ENCODE measurements at places on chromosomes 4 and X. TPM values are rescaled to one million over a fixed set of nuclear protein-coding genes. Genes with fewer than 3 reads are reported as not detected.

DNA sequence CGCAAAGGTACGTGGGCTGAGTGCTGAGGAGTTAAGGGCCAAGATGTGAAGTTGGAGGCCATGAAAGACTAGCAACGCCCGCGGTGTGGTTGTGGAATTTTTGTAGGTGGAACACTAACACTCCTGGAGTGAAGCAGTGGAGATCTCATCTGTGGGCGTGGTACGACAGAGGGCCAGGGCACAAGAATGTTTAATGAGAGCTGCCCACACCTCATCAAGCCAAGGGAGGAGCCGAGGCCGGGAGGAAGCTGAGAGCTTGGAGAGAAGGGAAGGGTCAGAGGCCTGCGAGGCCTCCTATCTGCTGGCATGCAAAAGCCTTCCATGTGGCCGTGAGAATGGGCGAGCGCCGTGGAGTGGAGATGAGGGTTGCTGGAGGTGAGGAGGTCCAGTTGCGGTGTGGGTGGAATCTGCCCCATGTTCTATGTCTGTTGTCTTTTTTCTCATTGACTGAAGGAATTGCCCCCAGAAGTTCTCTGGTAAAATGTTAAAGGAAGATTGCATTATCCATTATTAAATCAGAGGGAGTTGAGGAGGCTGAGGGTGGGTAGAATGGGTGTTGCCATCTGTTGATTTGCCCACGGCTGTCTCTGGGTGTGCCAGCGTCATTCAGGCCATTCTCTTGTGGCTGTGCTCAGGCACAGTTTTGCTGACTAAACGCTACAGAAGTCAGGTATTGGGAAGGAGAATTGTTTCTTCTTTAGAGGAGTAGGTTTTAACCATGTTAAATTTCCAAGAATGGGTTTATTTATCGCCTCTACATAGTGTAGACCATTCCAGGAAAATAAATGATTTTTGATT lies 19.8 kb downstream of the SNX25 start:
- no peak overlapping the region for H3K4me3 ChIP-seq
- no peaks in the 10 kb centered on the region for H3K36me3 ChIP-seq
- H3K27me3 ChIP-seq: no peaks in the 10 kb centered on the region
- no peaks in the 10 kb centered on the region for H3K4me1 ChIP-seq

DNA sequence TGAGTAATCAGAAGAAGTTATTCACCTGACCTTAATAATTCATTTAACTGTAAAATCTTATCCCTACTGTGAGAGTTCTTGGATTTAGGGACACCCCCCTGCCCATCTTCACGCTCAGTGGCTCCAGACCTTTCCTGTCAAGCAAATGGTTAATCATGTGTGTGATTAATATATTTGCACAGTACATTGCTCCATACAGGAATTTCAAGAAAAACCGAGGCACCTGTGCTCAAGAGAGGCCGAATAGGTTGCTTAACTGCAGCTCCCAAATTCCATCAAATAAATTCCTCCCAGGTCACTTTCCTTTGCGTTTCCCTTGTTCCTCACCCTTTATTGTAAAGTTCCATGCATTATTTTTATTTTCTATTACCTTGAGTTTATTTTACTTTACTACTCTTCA lies 119.5 kb downstream of the STOX2 start:
- no peak for DNase-seq
- no peaks in the 10 kb centered on the region for H3K36me3 ChIP-seq
- no peak overlapping the region for H3K4me3 ChIP-seq
- peaks cover 12% of the 10 kb centered on the region for H3K4me1 ChIP-seq
- H3K27ac ChIP-seq: no peak overlapping the region
- peaks cover 3% of the 10 kb centered on the region for H3K27me3 ChIP-seq

DNA sequence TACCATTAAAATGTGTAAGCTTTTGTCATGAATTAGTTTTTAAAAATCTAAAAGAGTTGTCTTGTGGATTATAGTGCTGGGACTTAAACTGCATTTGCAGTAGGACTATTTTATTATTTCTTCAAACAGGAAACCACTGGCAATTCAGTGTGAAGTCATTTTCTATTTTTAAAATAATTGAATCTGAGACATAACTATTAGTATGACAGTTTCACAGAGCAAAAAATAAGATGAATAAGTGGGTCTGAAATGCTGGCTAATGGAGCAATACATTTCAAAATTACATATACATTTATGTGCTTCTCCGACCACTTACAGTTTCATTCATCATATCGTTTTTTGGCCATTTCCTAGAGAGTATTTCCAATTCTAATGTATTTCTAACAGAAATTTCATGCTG lies 75.3 kb upstream of the RAPGEF2 start:
- H3K27ac ChIP-seq: no peak overlapping the region
- no peaks in the 10 kb centered on the region for H3K4me1 ChIP-seq
- no peak for DNase-seq
- no peaks in the 10 kb centered on the region for H3K36me3 ChIP-seq

GRCh38 chrX:15350329-15350996 lies 15.1 kb upstream of the PIGA start:
- no peak overlapping the region for H3K4me3 ChIP-seq
- H3K36me3 ChIP-seq: no peaks in the 10 kb centered on the region
- no peak overlapping the region for H3K27ac ChIP-seq
- H3K27me3 ChIP-seq: no peaks in the 10 kb centered on the region
- H3K4me1 ChIP-seq: no peaks in the 10 kb centered on the region

DNA sequence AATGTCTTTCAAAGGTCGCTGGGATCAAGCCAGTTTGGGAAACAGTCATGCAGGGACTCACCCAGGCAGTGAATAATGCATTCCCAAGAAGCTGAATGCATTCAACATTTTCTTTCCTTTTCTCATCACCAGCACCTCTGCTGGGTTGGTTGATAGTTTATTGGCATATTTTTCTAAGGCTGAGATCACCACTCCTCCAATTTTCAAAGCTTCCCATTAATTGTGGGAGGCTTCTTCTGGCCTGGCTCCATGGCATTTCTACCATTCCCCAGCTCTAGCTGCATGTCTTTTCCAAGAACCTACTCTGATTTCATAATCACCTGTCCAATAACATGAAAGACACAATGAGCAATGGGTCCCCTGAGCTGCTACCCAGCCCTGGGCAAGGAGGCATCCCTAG lies 35.8 kb downstream of the CHRDL1 start:
- no peak overlapping the region for H3K4me3 ChIP-seq
- H3K4me1 ChIP-seq: no peaks in the 10 kb centered on the region
- H3K27me3 ChIP-seq: no peaks in the 10 kb centered on the region

- peaks cover 2% of the 10 kb centered on the region for H3K36me3 ChIP-seq
- H3K4me3 ChIP-seq: no peak overlapping the region
- H3K27me3 ChIP-seq: no peaks in the 10 kb centered on the region
- H3K4me1 ChIP-seq: no peaks in the 10 kb centered on the region
- DNase-seq: no peak
These were observed 28.9 kb downstream of the OFD1 start for GRCh38 chrX:13763489-13763888.

Gene HTN1
- not detected for total RNA-seq

Gene CT45A10
- total RNA-seq: not detected
